AG09319 (cell line): ENCODE measurements at places on chromosomes 11 and 22.

- DNase-seq = peak; percentile 80
Measured at GRCh38 chr11:7600205-7600775, 73.0 kb downstream of the CYB5R2 start.

- no peak for DNase-seq
Measured at GRCh38 chr11:132644520-132645239, 887.6 kb downstream of the OPCML start.

DNA sequence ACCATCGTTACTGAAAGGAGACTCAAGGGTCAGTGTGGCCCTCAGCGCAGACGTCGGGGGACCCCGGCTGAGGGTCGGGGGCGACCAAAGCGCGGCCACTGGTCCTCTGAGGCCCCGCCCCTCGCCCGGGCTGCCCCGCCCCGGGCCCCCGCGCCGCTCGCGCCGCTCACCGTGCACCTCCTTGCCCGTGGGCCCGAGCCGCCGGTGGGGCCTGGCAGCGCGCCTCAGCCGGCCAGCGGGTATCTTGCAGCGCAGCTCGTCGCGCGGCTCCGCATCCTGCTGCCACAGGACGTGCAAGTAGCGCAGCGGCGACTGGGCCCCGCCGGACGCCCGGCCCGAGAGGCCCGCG lies 419 bp downstream of the ANKRD54 start:
- no peak for DNase-seq

DNA sequence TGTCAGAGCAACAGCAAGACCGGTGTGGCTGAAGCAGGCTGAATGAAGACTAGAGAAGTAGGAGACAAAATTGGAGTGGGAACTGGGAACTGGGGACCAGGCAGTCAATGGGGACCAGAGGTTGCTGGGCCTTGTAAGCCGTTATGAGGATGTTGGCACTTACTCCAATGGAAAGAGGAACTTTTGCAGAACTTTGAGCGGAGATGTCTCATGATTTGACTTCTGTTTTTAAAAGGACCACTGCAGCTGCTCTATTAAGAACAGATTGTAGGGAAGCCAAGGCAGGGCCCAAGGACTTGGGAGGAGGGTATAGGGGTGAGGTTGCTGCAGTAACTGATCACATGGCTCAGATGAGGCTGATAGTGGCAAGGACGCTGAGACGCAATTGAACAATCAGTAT lies 34.2 kb downstream of the IL18 start:
- no peak for DNase-seq

GRCh38 chr11:73645121-73645969 lies 1.0 kb upstream of the PLEKHB1 start:
- no peak for DNase-seq

- DNase-seq = no peak
Measured at GRCh38 chr11:94128291-94128745, 323 bp upstream of the PANX1 start.

- no peak for DNase-seq
Measured at GRCh38 chr11:2558397-2558796, 113.6 kb downstream of the KCNQ1 start.

DNA sequence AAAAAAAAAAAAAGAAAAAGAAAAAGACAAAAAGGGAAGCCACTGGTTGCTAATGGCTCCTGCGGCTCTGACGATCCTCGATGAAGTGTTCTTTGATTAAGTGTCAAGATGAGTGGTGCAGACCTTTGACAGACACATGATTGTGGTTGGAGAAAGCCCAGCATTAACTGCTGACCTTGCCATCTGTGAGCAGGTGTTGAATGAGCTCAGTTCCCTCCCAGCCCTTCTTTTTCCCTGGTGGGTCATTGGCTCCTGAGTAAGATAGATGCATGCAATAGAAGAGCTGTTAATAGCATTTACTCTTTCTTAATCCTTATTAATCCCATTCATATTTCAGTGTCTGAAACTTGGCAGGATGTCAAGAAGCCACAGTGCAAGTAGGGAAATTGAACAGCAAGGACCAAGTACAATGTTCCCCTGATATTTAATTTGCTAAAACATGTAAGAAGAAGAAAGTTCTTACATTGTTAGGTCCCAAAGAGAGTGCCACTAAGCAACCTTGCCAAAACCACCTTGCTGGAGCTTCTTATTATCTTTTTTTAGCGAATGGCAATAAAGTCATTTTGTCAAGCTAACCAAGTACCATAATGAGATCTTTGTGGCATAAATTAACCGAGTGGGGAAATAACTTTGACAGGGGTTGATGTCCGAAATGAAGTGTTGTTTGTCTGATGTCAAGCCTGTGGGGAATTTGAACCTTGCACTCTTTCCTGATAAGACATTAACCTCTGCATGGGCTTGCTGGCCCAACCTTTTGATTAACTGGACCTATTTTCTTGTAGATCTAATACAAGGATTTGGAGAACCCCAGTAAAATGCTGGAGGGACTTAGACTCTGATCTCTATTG lies 113.7 kb downstream of the PTPRJ start:
- no peak for DNase-seq

- no peak for DNase-seq
Measured at GRCh38 chr22:46547883-46548244, 10.4 kb upstream of the CELSR1 start.

DNA sequence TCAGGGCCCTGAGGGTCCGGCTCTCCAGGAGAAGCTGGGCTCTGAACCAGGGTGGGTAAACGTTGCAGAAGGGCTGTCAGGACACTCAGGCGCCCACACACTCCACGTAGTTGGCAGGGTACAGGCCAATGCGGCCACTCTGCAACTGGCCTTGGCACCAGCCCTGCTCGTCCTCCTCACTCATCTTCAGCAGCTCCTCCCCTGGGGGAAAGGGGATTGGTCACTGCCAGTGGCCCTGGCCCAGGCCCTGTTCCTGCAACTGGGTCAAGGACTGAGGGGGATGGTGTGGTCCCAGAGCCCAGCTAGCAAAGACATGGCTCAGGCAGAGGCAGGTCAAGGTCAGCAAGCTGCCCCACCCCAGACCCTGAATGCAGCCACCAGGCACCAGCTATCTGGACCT lies 1.2 kb upstream of the ARFGAP2 start:
- DNase-seq = no peak

GRCh38 chr11:58958500-58958899 lies 19.2 kb downstream of the GLYATL1 start:
- DNase-seq = no peak

DNA sequence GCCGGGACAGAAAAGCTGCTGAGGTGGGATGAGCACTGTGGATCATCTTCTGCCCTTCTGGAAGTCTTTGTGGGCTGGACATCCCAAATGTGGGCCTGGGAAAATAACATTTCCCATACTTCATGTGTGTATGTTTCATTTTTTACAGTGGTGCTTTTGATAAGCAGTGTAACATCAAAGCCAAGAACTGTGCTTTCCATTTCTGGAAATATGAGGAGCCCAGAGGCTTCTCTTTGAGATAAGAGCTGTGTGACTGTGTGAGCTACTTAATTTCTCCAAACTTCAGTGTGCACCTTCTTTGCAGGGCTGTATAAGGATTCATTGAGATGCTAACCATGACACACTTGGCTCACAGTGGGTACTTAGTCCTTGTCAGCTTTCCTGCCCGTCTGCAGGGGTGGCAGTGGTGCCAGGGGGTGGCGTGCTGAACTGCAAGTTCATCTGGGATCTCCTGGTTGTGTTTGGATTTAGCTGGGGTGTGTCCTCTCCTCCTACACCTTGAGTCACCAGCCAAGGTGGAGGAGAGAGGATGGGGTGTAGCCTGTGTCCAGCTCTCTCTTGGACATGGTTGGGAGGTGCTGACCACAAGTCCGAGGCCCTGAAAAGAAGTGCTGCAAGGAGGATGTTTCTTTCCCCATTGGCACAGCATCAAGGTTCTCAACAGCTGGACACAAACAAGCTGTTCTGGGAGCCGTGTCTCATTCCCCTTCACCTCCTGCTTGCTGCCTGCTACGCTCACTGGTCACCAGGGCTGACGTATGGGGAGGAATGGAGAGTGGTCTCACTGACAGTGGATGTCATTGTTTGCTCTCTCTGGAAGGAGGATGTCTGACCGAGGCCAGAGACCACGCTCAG lies 139.4 kb downstream of the TEAD1 start:
- no peak for DNase-seq

DNA sequence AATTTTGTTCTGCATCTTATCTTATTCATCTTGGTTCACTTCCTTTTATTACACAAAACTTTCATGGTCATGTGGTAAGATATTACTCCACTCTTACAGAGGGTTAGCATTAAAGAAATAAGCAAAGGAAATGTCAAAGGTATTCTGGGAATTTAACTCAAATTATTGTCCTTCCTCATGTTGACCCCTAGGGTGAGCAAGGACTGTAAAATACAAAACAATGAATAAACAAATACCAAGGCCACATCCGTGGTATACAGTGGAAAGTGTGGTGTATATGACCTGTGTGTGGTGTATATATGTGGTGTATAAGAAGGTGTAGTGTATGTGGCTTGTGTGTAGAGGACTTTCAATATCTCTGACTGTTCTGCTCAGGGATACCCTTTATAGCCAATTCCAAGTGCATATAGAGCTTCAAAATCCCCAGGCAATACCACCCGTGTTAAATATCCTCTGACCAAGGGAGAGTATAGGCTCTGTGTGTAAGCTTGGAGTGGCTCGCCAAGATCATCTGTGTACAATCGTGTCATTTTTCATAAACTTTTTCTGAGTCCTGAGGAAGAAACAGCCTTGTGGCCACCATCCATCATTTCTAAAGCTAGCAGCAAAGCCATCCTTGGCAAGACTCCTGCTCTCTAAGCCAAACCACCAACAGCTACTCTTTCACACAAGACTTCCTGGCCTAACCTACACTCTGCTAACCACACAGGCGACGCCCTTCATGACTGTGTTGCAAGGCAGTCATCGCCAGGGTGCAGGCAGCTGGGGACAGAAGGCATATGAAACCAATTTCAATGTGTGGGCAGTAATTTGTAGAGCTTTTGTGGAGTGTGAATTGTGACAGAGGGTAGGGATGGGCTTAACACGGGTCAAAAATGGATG lies 548.0 kb downstream of the ETS1 start:
- DNase-seq = peak; percentile 91

DNA sequence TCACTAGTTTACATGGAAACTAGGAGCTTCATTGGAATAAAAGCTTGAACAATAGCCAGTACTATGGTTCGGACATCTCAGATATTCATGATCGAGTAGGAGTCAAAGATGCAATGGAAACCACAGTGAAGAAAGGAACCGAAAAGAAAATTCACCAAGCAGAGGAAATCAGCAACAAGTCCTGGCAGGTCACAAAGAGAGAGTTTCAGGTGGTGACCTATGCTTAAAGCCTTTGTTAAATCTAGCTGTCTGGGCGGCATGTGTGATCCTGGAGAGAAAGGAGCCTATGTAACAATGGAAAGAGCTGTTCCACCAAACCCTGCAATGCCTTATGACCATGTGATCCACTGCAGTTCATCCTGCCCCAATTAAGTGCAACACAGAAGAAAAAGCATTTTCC lies 68.9 kb upstream of the POU2AF2 start:
- no peak for DNase-seq

DNA sequence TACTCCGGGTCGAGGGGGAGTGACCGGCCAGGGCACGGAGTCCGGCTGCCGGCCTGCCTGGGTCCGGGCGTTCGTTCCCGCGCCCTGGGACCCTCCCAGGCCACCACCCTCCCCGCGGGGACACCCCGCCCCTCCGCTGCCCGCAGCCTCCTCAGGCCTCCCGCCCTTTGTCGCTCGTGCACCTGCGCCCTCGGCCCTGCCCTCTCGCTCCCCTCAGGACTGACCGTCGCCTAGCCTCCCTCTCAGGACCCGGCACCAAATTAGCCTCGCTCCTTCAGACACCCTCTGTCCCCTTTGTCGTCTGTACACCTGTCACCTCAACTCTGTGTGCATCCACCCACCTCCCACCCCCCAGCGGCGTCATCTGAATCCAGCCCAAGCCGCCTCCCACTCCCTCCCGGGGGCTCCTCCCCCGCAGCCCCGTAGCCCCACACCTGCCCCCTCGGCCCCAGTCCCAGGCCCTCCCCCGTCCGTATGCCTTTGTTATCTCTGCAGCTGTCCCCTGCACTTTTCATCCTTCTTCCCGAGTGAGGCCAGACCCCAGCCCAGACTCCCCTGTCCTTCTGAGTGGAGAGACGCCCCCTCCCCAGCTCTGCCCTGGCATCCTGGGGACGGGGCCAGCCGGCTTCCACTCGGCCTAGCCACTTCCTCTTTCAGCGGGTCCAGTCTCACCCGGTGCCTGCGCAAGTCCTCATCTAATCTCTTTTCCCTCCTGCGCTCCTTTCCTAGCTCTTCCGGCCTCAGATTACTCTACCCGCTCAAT lies 643 bp downstream of the TIGD3 start:
- DNase-seq = no peak

GRCh38 chr22:36409911-36410756 lies 22.4 kb upstream of the MYH9 start:
- DNase-seq = no peak

- no peak for DNase-seq
Measured at GRCh38 chr11:96055706-96056387, 131.9 kb upstream of the MTMR2 start.

- DNase-seq = no peak
Measured at GRCh38 chr11:116379185-116379828, 393.5 kb downstream of the BUD13 start.

GRCh38 chr11:81942646-81943045 lies 791.0 kb downstream of the FAM181B start:
- DNase-seq = no peak

DNA sequence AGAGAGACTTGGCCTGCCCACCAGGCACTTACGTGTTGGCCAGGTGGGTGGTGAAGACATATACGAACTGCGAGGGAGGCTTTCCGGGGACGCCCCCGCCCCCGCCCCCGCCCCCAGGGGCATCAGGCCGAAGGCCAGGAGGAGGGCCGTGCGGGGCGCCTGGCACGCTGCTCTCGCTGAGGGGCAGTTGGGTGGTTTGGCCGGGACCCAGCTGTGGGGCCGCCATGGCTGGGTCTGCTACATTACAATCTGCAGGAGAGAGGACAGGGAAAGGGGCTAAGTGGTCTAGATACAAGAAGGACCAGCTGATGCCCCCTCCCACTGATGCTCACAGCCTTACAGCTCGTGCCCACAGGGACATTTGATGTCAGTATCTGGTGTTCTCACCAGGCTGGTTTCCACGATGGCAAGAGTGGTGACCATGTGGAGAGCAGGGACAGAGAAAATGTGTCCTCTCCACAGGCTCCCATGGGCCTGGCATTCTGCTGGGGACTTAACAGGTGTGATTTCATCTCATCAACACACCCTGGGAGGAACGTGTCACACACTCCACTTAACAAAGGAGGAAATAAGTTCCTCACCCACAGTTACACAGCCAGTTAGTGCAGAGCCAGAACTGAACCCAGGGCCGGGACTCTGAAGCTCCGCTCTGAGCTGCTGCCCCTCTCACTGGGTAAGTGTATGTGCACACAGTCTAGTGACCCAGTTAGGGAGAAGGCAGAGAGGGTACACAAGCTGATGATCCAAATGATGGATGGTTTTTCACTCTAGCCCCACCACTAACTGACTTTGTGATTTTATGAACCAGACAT lies 19.7 kb downstream of the CXCR5 start:
- DNase-seq = no peak

DNA sequence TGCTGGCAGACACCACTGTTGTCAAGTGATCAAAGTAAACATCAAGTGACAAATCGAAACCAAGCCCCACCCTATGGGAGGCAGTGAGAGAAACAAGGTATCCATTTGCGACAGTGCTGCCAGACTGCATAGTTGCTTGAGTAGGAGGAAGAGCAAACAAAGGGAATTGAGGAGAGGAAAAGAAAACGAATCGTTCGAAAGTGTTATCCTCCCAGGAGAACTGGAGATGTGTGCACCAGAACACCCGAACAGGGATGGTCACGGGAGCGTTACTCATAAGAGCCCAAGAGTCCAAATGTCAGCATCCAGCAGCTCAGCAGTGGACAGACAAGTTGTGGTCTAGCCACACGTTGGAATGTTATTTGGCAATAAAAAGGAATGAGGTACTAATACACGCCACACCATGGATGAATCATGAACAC lies 58.4 kb upstream of the NUP50 start:
- peak; percentile 83 for DNase-seq

GRCh38 chr11:72349616-72350218 lies 84.6 kb downstream of the CLPB start:
- no peak for DNase-seq
